Pancreas (tissue), 10 donors: ENCODE measurements at places on chromosomes 12 and 14.

- DNase-seq = no peak
These were observed 18.3 kb downstream of the NCKAP5L start for GRCh38 chr12:49809906-49810389.

DNA sequence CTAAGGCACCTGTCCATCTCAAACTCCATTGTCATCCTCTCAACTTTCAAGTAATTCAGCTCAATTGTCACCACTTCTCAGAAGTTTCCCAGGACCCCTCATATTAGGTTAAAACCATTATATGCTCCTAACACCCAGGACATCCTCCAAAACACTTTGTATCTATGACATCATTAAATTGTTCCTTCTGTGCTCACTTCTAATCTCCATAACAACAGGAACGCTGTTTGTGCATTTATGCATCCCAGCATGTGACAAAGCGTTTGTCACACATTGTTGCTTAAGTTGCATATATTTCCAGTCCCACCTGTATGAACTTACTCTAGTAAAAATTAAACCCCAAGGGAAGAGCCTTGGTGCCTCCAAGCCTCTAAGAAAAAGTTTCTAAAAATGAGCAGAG is 133.9 kb downstream of the TBX5 start:
- no peak for DNase-seq

DNA sequence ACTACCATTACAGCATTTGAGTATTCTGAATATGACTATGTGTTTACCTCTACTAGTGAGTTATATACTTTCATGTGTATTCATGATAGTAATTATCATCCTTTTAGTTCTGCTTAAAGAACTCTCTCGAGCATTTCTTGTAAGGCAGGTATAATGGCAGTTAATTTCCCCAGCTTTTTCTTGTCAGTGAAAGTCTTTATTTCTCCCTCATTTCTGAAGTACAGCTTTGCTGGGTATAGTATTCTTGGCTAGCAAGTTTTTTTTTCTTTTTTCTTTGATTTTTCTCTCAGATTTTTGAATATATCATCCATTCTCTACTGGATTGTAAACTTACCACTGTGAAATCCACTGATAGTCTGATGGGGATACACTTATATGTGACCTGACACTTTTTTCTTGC is 165.9 kb upstream of the ARHGAP5 start:
- DNase-seq = no peak

- no peak for DNase-seq
These were observed 1.9 kb downstream of the RIMKLB start for GRCh38 chr12:8699714-8700113.

DNA sequence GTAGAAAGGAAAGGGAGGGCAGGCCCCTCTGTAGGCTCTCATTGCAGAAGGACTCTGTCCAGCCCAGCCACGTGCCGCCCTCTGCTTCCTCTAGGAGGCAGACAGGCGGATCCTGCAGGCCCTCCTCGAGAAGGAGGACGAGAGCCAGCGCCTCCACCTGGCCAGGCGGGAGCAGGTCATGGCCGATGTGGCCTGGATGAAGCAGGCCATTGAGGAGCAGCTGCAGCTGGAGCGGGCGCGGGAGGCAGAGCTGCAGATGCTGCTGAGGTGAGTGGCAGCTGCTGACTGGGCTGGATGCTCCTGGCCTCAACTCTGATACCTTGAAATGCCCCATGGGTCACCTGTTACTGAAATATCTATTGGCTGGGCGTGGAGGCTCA is 10.9 kb downstream of the TCHP start:
- peak; percentile 73 for DNase-seq

GRCh38 chr12:91316907-91317269 is 134.3 kb upstream of the DCN start:
- no peak for DNase-seq

DNA sequence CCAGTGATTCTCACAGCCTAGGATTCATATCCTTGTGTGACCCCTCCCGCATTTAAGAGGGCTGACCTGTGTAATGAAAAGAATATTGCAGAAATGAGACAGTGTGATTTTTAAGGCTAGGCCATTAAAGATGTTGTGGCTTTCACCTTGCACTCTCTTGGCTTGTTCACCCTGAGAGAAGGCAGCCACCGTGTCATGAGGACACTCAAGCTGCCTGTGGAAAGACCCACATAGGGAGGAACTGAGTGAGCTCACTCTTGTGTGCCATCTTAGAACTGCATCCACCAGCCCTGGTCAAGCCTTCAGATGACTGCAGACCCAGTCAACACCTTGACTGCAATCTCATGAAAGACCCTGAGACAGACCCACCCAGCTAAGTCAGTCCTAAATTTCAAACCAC is 46.3 kb upstream of the TMPO start:
- DNase-seq = no peak

GRCh38 chr14:65413739-65414045 is 1.2 kb downstream of the FUT8 start:
- DNase-seq = no peak

DNA sequence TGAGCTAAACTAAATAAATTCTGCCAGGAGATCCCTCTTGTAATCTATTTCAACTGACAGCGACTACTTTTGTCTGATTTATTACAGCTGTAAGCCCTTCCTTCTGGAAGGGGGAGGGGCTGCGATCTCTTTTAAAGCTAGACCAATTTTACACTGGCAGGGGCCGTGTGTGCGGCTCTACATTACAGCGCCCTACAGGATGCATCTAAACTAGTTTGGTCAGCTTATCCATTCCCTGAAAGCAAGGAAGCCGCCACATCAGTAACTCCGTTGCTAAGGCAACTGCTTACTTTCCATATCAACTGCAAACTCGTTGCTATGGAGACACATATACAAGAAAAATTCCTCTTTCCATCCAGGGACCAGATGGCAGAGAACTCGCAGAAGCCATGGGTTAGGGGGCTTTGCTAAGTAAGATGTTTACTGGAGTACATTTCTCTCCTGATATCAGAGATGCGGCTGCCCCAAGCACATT is 17.4 kb downstream of the FOXN3 start:
- DNase-seq = no peak

- DNase-seq = no peak
These were observed 84.3 kb upstream of the OTX2 start for GRCh38 chr14:56894591-56894991.

DNA sequence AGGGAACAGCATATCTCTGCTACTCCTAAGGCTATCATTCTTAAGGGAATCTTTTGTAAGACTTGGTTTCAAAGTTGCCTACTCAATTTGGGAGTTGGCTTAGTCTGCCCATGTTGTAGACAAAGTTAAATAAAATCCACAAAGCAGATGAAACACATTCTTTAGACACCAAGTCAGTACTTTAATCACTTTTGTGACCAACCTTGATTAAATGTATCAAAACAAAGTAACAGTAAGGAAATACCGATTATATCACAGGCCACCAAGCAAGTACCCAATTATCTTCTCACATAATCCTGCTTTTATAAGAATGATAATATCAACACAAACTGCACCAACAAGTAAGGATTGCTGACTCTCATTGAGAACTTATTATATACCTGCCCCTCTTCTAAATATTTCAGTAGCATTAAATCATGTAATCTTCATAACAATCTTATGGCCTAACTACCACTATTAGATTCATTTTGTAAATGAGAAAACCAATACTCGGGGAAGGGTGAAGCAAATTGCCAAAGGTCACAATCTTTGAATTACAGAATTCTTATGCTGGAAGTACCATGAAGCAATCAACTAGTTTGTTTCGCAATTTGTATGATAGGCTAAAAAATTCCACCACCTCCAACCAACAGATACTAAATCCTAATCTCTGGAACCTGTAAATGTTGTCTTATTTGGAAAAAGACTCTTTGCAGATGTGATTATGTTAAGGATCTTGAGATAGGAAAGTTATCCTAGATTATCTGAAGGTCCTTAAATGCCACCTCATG is 12.6 kb upstream of the DIO2 start:
- DNase-seq = no peak
